ENCODE measurements at places on chromosomes 6 and 20. TPM values are rescaled to one million over a fixed set of nuclear protein-coding genes. Genes with fewer than 3 reads are reported as not detected.

The PGC gene
- not detected for total RNA-seq

The SOBP gene
- 0.17 TPM for total RNA-seq

The CNR1 gene
- not detected for total RNA-seq

The RFX6 gene
- 0.17 TPM for total RNA-seq

The C2 gene
- total RNA-seq, result 1.1 TPM

The MARCKS gene
- total RNA-seq, result 51.5 TPM

The FERMT1 gene
- 72.6 TPM for total RNA-seq

The TMEM30A gene
- total RNA-seq, result 36.8 TPM

The TMX4 gene
- 12.3 TPM for total RNA-seq

The PLG gene
- not detected for total RNA-seq

The HLA-DOB gene
- 0.29 TPM for total RNA-seq

The FAM83C gene
- total RNA-seq, result not detected

DNA sequence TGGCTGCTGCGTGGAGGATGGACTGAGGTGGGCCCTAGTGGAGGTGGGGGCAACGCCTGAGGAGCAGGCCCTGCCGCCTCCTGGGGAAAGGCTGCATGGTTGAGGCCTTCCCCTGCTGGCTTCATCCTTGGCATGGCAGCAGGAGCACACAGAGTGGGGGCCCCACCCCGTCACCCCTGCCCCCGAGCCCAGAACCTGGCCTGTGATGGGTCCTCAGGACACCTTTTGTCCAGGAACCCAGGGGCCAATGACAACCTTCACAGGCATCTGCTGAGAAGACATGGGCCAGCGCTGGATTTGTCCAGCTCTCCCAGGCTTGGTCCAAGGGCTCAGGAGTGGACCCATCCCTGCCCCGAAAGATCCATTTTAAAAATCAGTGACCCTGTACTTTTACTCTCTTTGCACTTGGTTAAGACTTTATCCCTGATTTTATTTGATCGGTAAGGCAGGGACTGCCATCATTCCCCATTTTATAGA, 575 bp upstream of the SLC17A9 start:
- DNase-seq, result no peak

DNA sequence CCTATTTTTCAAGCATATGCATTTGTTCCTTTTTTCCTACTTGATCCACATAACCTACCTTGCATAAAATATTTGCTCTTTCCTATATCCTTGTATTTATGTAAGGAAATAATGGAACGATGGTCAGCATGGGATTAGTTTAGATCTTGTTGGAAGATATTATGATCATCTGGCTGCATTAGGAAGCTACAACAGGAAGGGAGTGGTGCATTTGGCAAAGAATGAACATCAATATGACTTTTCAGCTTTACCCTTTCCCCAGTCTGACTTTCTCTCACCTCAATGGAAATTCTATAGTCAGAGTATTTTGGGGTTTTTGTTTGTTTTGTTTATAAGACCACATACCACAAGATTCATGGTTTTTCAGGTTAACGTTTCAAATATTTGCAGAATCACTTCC, 66.0 kb downstream of the HS3ST5 start:
- DNase-seq, result peak; percentile 13

DNA sequence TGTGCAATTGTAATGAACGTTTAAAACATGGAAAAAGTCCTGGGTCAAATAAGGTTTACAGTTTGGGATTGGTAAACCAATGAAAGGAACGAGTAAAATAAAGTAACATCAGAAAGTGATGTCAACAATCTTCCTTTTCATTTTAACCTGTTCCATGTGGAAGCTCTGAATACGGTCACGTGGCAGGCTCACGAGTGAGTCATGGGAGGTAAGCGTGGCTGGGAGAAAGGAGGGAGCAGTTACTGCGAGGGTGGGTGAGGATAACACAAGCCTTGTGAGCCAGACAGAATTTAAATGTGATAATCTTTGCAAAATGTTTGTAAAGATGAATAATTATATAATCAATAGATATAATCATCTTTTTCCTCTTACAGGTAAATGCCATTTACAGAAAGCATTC, 171.3 kb upstream of the HDAC2 start:
- DNase-seq, result no peak

DNA sequence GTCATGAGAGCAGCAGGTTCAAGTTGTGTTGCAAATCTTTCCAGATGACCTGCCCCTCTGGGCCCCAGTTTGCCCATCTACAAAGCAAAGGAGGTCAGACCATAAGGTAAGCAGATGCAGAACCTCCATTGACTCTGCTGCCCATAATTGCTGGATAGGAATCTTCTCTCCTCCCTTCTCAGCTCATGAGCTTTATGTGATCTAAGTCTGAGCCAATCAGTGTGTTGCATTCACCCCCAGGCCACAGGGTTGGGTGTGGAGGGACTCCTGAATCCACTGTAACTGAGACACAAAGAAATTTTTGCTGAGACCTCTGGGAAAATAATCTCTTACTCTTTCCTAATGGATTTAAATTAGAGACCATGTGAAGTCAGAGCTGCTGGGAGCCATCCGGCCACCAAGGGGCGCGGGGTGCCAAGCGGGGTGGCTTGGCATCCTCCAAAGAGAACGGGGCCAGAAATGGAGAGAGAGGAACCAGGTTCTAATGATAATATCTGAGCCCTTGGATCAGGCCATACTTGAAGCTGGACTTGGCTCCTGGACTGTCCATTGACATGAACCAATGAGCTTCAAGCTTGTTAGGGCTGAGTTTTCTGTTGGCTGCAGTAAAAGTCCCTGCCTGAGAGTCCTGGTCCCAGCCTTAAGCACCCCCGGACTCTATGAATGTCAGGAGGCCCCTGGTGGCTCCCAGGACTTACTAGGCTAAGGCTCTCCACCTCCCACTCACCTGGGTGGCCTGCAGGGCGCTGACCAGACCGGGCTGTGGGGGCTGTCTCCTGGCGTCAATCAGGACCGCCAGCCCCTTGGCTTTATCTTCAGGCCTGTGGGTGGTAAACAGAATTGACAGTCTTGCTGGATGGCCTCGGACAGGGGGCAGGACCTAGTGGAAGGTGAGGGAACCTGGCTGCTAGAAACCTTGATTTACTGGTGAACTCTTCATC, 32.8 kb downstream of the KIAA1755 start:
- no peak for DNase-seq

- no peak for DNase-seq
Measured at GRCh38 chr6:129842881-129843409, 18.2 kb downstream of the TMEM244 start.

DNA sequence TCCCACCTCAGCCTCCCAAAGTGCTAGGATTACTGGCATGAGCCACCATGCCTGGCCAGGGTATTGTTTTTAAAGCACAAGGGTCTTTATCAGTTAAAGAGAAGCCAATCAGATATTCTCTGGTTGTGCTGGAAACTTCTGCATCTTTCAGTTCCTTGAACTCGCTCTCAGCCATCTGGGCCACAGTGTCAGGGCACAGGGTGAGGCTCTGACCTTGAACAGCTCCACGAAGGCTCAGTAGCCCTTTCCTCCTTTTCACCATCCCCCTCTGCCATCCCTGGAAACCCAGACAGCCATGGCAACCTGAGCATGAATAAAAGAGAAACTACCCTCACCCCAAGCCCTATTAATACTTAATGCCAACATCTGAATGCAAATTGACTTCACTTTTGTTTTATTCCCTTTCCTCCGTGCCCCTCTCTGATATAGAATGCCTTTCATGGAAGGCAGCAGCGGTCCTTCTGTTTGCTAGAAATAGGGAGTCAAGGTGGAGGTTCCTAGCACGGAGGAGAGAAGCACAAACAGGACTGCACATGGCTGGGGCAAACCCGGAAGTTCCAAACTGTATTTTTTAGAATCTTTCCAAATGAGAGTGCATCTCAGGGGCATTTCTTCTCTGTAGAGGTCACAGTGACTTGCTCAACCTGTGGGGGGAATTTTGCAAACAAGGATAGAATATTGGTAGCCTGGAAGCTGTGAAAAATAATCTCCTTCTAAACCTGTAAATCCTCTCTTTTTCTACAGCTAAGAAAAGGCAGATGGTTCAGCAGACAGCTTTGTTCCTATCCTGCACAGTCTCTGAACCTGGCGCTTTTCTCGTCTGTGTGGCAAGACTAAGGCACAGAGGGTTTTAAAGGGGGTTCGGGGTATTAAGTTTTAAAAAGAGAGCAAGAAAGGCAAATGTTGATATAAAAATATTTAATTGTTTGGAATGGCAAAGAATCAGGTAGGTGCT, 176.4 kb upstream of the RREB1 start:
- no peak for DNase-seq

DNA sequence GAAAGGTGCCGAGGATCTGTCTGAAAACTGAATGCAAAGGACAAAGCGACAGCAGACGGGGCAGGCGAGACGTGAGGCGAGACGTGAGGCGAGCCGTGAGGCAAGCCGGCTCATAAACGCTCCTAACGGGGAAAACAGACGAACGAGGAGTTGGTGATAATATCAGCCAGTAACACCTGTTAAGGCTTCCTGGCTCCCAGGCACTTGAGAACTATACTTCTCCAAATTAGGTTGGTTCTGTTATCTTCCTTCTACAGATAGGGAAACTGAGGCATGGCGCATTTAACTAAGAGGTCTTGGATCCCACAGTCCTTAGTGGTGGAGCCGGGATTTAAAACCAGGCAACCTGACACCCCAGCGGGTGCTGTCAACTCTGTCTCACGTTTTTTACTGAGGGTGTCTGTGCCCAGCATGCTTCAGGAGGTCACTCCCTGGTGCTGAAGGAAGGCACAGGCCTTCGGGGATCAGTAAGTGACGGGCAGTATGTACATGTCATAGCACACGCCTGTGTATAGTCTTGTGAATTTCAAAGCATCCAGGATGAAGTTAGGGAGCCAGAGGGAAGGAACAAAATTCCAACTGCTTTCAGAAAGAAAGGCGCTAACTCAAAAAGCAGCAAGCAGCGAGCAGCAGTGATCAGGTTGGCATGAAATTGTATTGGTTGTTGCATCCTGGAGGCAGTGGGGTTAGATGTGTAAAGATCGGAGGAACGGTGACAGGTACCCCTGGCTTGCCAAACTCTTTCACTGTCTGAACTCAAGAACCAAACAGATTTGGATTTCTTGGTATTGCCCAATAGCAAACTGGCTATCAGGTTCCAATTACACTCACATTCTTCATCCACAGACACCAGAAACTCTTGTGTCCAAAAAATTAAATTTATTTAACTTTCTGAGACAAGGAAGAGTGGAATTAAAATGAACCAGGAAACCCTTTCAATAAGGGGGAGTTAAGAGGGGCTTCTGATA, 318.7 kb downstream of the THBS2 start:
- no peak for DNase-seq

GRCh38 chr6:120164531-120164930, 815.0 kb upstream of the MAN1A1 start:
- no peak for DNase-seq

- no peak for DNase-seq
Measured at GRCh38 chr6:105151644-105152043, 28.2 kb downstream of the POPDC3 start.

DNA sequence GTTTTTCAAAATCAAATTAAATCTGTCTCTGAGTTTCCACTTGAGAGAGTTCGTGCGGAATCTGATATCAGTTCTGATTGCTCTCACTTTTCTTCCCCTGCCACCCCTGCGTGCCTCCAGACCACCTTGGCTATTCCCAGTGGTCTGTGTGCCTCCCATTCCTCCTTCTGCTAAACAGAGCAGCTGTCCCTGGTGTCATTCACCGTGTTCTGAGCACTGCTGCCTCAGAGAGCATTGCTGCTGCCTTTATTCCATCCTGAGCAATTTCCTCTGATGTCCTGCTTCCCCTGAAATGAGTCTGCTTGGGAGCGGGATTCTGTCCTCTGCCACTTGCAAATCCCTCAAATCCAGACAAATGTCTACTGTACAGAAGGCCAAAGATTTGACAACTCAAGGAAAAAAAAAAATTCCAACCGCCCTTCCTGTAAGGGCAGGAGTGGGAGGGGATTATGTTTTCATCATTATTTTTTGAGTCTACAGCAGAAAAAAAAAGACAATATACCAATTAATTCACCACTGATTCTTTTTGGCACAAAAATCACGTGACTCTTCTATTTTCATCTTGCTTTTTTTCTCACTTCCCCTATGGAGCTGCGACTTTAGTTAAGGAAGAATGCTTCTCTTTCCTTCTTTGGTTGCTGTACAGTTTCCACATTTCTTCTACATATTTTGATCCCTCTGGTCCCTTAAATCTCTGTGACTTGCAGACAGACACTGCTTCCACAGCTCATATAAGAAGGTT, 833.0 kb downstream of the EPHA7 start:
- no peak for DNase-seq

GRCh38 chr20:41072915-41073314, 44.3 kb downstream of the TOP1 start:
- no peak for DNase-seq

DNA sequence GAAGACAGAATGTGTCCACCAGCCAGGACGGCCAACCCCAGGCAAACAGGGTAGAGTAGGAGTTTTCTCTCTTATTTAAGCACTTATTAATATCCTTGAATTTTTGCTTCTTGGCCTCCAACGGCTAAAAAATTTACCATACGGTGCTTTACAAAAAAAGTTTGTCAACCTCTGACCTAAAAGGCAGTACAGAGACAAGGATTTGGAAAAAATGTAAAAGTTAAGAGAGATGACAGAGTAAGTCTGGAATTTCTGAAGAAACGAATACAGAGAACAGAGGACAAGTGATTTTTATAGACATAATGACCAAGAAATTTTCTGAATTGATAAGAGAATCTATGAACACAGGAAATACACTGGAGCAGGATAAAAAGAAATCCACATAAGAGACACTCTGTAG, 10.2 kb downstream of the OSER1 start:
- DNase-seq, result no peak

GRCh38 chr6:17004269-17004668, 97.6 kb upstream of the STMND1 start:
- DNase-seq, result no peak

DNA sequence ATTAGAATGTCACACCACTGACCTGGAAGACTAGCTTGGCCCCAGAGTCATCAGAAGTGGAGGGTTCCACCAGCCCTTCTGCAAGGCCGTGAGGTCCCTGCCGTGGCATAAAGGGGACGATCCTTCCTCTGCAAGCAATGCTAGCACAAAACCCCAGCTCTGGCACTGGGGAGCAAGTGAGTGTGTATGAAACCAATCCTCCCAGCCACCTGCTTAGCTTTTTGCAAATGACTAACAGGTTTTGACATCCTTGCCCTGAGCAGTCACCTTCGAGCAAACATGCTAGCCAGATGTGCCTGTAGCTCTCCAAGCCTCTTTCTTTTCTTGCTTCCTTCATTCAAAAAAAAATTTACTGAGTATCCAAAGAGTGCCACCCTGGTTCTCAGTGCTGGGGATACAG, 8.6 kb downstream of the SULF2 start:
- DNase-seq, result no peak

DNA sequence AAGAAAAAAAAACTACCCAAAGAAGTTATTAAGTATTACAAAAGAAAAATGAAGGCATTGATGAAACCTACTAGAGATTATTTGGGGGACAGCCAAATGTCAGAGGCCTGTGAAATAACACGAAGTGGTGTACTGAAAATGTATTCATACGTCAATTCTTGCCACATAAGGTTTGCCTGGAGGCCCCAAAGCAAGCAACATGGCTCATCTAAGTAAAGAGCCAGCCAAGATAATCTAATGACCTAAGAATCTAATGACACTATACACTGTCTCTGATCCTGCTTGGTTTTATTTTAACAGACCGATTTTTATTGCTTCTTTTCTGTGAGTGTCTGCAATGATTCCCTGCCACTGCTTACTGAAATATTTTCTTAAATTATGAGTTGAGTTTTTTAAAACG, 34.7 kb downstream of the FILIP1 start:
- DNase-seq, result no peak

- no peak for DNase-seq
Measured at GRCh38 chr6:99498421-99498820, 16.8 kb downstream of the USP45 start.

- no peak for DNase-seq
Measured at GRCh38 chr6:53568776-53569616, 24.1 kb upstream of the GCLC start.

Measured in PC-3 (cell line).